CD4-positive, alpha-beta T cell treated with Interleukin-1 beta for 1 hour (primary cell): ENCODE measurements at places on chromosomes 2 and 18.

- no peak for DNase-seq
These were observed 574.2 kb downstream of the DCC start for GRCh38 chr18:52914148-52914547.

DNA sequence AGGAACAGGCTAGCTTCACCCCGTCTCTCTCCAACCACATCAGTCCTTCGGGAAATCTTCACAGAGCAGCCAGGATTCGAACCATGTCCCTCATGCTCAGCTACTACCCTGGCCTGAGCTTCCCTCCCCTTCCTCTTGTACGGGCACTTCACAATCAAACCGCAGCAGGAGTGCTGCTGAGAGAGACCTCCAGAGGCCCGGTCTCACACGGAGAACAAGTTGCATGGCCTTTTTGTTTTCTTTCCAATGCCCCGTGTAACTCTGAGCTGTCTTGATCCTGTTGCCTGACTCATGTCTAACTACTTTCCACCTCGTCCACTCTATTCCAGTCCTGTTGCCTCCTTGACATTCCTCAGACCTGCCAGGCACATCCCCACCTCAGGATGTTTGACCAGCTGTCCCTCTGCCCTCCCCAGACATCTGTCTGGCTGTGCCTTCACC lies 25.4 kb downstream of the FBLN7 start:
- DNase-seq, result no peak

GRCh38 chr2:193336781-193337180 lies 1142.0 kb upstream of the TMEFF2 start:
- no peak for DNase-seq

DNA sequence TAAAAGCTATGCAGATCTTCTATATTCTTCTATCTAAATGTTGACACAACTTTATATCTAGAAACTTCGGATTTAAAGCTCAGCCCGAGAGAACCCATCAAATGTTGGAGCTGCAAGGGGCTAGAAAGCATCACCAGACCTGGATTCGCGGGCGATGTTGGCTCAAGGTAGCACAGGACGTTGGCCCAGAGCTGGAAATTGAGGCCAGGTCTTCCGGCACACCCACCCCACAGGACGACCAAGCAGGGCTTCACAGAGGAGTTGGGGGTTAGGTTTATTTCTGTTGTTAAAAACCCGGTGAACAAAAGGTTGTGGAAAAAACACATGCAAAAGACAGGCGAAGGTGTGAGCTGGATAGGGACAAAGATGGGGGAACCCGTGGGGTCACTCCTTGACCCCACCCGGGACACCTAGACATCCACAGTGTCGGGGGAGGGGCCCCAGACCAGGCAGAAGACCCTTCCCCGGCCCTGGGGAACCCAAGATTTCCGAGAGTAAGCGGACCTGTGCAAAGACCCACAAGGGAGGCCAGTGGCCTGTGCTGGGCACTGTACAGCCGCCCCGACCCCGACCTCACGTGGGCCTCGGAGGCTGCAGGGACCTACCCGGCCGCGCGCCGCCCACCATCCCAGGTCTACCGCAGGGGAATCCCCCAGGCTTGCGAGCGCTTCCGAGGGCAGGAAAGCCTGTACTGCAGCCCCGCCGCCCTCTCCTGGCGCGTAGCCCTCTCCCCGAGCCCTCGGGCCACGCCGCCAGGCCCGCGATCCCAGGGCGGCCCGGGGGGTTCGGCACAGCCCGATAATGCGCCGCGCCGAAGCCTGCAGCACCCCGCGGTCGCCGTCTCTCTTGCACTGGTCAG lies 1.8 kb upstream of the AGBL5 start:
- peak; percentile 68 for DNase-seq

- no peak for DNase-seq
These were observed 19.5 kb downstream of the MALL start for GRCh38 chr2:110095994-110096633.

GRCh38 chr2:215724146-215724545 lies 288.3 kb upstream of the FN1 start:
- DNase-seq, result no peak

DNA sequence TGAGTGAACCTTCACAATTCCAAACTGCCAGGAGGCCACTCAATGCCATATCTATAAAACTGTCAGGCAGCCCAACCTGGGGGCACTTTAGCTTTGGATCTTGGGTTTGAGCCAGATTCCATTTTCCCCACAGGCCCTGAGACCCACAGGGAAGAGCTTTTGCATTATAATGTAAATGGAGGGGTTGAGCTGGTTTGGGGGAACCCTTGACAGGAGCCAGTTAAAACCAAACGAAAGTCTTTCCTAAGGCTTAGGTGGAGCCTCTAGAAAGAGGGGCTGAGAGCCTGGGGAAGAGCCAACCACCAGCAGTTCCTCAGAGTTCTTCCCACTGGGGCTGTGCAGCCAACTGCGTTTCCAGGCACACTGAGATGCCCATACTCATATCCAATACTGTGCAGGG lies 42.7 kb downstream of the BCL11A start:
- no peak for DNase-seq

- peak; percentile 25 for DNase-seq
These were observed 65.8 kb upstream of the EML6 start for GRCh38 chr2:54657664-54658083.

GRCh38 chr18:6414118-6414722 lies 491 bp downstream of the L3MBTL4 start:
- peak; percentile 59 for DNase-seq

- no peak for DNase-seq
These were observed 133.5 kb downstream of the FAM124B start for GRCh38 chr2:224268441-224268840.

DNA sequence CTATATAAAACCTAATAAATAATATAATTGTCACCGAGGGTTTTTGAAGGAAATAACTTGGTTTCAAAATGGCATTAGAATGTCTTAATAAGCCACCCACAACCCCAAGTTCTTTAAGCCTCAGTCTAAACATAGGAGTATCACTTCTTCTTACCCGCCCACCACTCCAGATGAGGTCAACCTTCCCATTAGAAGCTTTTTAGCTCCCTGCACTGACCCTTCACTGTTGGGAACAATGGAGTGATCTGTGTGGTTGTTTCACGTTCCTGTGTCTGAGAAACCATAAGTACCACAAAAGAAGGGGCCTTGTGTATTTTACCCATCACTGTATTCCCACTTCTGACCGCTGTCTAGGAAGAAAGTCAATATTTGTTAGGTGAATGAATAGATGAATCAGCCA lies 326.3 kb upstream of the ZNF521 start:
- DNase-seq, result no peak

GRCh38 chr18:63342206-63342605 lies 22.6 kb upstream of the BCL2 start:
- peak; percentile 36 for DNase-seq

GRCh38 chr2:5590886-5591285 lies 101.3 kb upstream of the SOX11 start:
- no peak for DNase-seq

- DNase-seq, result no peak
These were observed 7.9 kb upstream of the COLEC11 start for GRCh38 chr2:3587021-3587420.

GRCh38 chr2:152284398-152284797 lies 50.6 kb upstream of the FMNL2 start:
- DNase-seq, result no peak

DNA sequence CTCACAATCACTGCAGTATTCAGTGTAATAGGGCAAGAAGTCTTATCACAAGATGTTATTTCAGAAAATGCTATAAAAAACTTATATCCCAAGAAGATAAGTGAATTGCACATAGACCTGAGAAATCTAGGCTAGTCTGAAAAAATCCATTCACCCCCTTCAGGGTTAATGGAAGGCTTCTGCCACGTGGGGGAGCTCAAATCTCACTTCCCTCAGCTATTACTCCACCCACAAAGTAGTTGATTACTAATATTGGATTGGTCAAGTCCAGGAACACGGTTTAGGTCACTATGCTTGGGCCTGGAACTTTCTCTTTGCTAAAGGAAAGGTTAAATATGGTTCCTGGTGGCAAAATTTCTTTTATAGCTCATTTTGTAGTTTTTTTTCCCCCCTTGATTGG lies 51.2 kb upstream of the ADAM23 start:
- DNase-seq, result no peak

- DNase-seq, result no peak
These were observed 297.0 kb upstream of the NXPH2 start for GRCh38 chr2:139077099-139077737.

- DNase-seq, result no peak
These were observed 10.0 kb downstream of the SLC4A5 start for GRCh38 chr2:74333175-74333574.

DNA sequence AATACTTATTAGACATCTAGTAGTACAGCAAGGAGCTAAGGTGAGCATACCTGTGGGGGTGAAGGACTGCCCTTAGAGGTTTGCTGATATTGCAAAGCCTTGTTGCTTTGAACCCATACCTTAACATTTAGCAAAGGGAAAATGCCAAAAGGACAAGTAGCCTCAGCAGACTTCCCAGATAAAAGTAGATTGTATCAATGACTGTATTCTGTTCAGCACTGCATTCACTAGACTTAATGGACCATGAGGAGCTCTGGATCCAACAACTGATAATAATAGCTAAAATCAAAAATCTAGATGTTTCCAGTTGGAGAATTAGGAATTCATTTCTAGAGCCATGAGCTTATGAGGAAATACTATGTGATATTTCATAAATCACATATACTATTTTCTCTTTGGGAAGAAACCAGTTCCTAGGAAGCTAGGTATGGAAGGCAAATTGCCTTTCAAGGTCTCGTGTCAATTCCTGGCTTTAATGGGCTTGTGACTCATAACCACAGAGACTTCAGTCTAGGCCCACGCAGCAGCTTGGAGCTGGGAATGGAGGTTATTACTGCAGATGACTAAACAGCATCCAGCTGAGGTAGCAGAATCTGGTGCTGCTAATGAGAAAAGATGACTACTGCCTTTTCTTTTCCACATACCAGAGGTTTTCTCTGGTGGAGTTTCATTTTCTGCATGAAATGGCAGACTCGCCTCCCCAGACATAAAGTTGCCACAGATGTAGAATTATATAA lies 191.2 kb upstream of the NABP1 start:
- DNase-seq, result no peak

GRCh38 chr18:59592624-59593023 lies 104.6 kb downstream of the CCBE1 start:
- no peak for DNase-seq

GRCh38 chr2:234146087-234146826 lies 95.8 kb downstream of the SPP2 start:
- DNase-seq, result no peak

- DNase-seq, result no peak
These were observed 92.8 kb downstream of the TRIB2 start for GRCh38 chr2:12809526-12809925.

GRCh38 chr2:130339885-130340745 lies 2.6 kb upstream of the IMP4 start:
- DNase-seq, result no peak

DNA sequence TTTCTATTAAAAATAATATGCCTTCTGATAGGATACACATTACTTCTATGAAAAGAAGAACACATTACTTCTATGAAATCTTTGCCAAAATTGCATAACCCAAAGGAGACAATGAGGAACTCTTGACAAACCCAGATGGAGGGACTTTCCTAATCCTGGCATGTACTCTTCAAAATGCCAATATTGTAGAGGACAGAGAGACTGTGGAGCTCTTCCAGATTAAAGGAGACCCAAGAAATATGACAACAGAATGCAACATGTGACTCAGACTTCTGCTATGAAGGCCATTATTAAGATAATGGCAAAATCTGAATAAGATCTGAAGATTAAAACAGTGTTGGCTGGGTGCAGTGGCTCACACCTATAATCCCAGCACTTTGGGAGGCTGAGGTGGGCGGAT lies 22.2 kb downstream of the SOWAHC start:
- DNase-seq, result no peak

DNA sequence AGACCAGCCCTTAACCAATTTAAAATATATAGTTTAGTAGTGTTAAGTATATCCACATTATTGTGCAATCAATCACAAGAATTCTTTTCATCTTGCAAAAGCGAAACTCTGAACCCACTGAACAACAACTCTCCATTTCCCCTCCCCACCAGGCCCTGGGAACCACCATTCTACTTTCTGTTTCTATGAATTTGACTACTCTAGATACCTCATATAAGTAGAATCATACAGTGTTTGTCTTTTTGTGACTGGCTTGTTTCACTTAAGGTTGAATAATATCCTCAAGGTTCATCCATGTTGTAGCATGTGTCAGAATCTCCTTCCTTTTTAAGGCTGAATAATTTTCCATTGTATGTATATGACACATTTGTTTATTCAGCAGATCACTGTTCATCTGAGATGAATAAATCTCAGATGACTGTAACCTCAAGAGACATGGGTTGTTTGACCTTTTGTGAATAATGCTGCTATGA lies 8.1 kb upstream of the SOS1 start:
- DNase-seq, result peak; percentile 52

- DNase-seq, result no peak
These were observed 14.7 kb upstream of the SP3 start for GRCh38 chr2:173979751-173980351.

DNA sequence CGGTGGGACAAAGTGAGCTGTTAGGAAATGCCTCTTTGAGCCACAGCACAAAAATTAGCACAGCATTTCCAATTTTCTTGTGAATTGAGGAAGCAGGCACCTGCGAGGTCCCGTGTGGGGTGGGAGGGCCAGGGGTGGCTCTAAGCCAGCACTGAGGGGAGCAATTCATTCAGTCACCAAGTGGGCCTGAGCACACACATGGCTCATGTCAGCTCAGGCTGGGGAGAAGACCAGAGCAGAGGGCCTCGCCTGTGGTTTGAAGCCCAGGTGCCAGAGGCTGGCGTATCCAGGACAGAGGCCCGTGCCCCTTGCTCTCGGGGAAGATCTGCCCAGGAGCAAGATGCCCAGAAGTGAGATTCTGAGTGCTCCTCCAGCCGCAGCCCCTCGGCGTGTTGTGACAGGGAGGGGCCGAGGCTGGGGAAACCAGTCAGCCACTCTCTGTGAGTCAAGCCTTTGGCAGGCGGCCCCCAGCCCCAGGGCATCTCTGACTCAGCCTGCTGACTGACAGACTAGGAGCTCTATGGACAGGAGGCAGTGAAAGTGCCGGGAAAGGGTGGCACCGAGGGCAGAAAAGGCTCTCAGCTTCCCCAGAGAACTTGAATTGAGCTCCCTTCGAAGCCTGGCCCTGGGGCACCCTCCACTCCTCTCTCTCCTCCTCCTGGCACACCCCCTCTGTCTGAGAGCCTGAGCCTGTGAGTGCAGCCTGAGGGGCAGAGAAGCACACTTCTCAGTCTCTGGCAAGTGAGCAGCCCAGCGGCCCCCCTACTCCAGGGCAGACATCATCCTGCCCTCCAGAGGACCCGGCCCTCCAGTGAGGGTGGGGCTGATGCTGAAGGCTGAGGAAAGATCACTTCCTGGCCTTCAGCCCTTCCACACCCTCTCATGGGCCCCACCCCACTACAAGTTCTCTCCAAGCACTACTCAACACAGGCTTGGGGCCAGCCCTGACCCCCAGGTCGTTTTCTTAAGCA lies 32.3 kb downstream of the CYP26B1 start:
- DNase-seq, result no peak

DNA sequence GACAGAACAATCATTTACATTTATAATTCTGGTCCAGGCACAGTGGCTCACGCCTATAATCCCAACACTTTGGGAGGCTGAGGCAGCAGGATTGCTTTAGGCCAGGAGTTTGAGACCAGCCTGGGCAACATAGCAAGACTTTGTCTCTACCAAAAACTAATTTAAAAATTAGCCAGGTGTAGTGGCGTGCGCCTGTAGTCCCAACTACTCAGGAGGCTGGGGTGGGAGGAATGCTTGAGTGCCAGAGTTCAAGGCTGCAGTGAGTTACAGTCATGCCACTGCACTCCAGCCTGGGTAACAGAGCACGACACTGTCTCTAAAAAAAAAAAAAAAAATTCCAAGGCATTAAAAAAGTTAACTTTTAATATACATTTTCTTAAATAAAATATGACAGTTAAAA lies 88.1 kb downstream of the PLEKHM3 start:
- DNase-seq, result no peak

- no peak for DNase-seq
These were observed 50.8 kb downstream of the PTPRM start for GRCh38 chr18:7617738-7618422.
